ENCODE measurements at places on chromosomes 1 and 21. TPM values are rescaled to one million over a fixed set of nuclear protein-coding genes. Genes with fewer than 3 reads are reported as not detected.

C1orf174 gene
- 49.4 TPM for total RNA-seq

LCE3E gene
- not detected for total RNA-seq

ADCY10 gene
- total RNA-seq: 0.30 TPM

NFYC gene
- total RNA-seq: 53.6 TPM

FAM72D gene
- 33.0 TPM for total RNA-seq

MIS18A gene
- 21.5 TPM for total RNA-seq

UMODL1 gene
- not detected for total RNA-seq

GSTM5 gene
- 0.54 TPM for total RNA-seq

RGSL1 gene
- total RNA-seq: not detected

CHAF1B gene
- 33.2 TPM for total RNA-seq

MX1 gene
- total RNA-seq: 162 TPM

C1orf94 gene
- not detected for total RNA-seq

ARMH1 gene
- 75.1 TPM for total RNA-seq

RHCE gene
- 0.91 TPM for total RNA-seq

SMPDL3B gene
- total RNA-seq: 0.55 TPM

CELA2B gene
- not detected for total RNA-seq

CASQ2 gene
- total RNA-seq: not detected

S100PBP gene
- 34.3 TPM for total RNA-seq

CKS1B gene
- 190 TPM for total RNA-seq

MROH9 gene
- total RNA-seq: not detected

AJAP1 gene
- total RNA-seq: not detected

ZBTB8A gene
- 0.30 TPM for total RNA-seq

CYP2J2 gene
- total RNA-seq: 1.3 TPM

RABIF gene
- 7.4 TPM for total RNA-seq

ARHGEF10L gene
- total RNA-seq: not detected

KRTAP12-2 gene
- not detected for total RNA-seq

XCL2 gene
- 1.5 TPM for total RNA-seq

CD5L gene
- not detected for total RNA-seq

FNBP1L gene
- total RNA-seq: 1.2 TPM

All from activated CD4-positive, alpha-beta T cell treated with anti-CD3 and anti-CD28 coated beads for 36 hours (primary cell).